ENCODE measurements at places on chromosomes 3 and 15.

- DNase-seq, result no peak
These were observed 1.4 kb upstream of the CPOX start for GRCh38 chr3:98594628-98595324.

- no peak for DNase-seq
These were observed 360.0 kb upstream of the PROK2 start for GRCh38 chr3:72144773-72145505.

DNA sequence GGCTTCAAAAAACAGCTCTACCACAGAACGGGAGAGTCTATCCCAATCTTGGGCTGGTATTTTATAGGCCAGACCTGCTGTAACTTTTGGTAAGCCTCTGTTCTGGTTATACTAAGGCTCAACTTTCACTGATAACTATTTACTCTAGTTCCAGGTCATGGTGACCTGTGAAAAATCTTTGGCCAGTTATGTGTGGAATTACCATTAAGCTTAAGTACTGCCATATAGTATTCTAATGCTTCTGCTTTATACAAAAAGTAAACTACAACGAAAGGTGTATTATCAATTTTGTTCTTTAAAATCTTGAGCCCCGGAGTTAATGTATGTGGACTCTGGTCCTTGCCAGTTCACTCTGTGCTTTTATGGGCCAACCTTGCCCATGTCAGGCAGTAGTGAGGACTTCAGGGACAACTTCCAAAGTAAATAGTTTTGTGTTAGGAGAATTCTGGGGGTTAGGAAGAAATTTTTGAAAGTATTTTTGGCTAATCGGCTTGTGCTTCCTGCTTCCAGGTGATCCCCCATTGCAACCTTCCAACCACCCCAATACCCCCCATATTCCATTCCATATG lies 6.4 kb downstream of the SIAH2 start:
- DNase-seq, result no peak

GRCh38 chr3:120072867-120073525 lies 21.3 kb downstream of the GSK3B start:
- no peak for DNase-seq

DNA sequence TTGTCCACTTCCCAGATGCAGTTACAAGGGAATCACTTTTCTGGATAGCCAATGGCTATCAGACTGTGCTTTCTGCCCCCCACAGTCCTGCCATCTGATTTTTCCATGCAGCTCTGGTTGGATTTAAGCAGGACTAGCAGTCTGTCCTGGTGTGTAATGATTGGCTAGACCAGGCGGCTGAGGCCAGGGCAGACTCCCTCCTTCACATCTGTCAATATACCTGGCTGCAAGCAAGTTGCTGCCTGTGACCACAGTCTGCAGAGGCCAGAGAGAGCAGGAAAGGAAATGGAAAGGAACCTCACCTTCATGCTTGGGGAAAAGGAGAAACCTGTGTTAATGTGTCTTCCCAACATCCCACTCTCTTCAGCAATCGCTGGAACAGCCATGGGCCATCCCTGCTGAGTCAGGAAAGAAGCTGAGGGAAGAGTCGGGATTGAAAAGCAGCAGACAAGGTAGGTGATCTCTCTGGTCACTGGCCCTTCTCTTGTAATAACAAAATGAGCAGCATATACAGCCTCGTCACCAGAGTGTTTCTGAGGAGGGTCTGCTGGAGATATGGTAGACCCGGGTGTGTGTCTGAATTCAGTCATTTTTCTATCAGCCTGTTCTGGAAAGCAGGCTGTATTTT lies 126.7 kb upstream of the PHLDB2 start:
- no peak for DNase-seq

DNA sequence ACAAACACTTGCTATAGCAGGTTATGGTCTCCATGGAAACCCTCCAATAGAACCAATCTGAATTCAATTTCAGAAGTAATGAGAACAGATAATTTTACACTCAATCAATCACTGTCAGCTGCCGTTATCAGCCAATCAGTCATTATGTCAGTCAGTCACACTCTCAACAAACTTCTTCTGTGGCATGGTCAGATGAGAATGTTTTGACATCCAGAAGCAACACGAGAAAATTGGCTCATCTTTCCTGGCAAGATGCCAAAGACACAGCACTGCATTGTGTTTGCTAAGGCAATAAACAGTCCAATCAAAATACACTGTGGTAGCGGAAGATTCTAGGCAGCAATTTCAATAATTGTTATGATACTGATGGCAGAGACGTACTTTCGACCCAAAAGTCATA lies 190.7 kb downstream of the RORA start:
- no peak for DNase-seq

- DNase-seq, result no peak
These were observed 30.4 kb upstream of the TMCO5A start for GRCh38 chr15:37903919-37904625.

- peak; percentile 13 for DNase-seq
These were observed 415.9 kb upstream of the KCNMB2 start for GRCh38 chr3:178120367-178120766.

- no peak for DNase-seq
These were observed 482.8 kb upstream of the NAALADL2 start for GRCh38 chr3:174376346-174376745.

- no peak for DNase-seq
These were observed 981.9 kb downstream of the FHIT start for GRCh38 chr3:60269377-60269776.

- DNase-seq, result no peak
These were observed 42.9 kb downstream of the ARNT2 start for GRCh38 chr15:80447077-80447476.

- no peak for DNase-seq
These were observed 138.8 kb downstream of the SMAD6 start for GRCh38 chr15:66840615-66841390.

GRCh38 chr15:70382009-70382749 lies 284.5 kb upstream of the TLE3 start:
- DNase-seq, result no peak

- DNase-seq, result no peak
These were observed 1021.0 kb upstream of the SEMA6D start for GRCh38 chr15:46696281-46696680.

DNA sequence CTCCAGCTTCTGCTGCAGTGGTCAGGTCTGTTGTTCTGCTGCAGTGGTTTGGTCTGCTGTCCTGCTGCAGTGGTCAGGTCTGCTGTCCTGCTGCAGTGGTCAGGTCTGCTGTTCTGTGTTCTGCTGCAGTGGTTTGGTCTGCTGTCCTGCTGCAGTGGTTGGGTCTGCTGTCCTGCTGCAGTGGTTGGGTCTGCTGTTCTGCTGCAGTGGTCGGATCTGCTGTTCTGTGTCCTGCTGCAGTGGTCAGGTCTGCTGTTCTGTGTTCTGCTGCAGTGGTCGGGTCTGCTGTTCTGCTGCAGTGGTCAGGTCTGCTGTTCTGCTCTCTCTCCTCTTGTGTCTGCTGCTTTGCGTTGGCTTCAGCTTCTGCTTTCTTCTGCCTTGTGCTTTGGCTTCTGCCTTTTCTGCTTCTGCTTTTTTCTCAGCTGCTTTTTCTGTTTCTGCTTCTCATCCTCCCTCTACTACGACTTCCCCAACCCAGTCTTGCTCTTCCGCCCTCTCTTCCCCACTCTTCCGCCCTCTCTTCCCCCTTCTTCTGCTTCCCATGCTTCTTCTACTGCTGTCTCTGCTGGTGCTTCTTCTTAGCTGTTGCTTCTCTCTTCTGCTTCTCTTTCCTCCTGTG lies 50.7 kb downstream of the FAM43A start:
- no peak for DNase-seq

DNA sequence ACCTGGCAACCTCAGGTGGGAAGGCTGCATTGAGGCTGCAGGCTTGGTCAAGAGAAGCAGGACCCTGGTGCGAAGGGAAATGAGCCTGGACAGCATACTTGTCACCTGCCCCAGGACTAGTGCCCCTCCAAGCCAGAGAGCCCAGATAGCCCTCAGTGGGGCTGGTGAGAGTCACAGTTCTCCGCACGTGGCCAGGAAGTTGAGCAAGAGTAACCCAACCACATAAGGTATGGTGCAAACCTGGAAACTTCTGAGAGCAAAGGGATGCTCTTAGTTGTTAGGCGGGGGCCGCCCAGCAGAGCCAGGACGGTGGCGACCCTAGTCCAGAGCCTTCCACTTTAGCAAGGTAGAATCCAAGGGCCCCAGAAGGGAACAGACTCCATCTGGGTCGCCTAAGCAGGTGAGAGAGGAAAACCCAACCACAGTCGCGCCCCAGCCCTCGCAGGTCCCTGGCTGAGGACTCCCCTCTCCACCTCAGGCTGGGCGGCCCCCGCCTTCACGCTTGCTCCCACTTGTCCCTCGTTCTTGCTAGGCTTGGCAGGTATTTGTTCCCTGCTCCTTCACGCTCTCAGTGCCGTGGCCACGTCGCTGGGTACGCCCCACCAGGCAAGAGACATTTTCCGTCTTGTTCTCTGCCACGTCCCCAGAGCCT lies 1.1 kb upstream of the VPS18 start:
- DNase-seq, result no peak

DNA sequence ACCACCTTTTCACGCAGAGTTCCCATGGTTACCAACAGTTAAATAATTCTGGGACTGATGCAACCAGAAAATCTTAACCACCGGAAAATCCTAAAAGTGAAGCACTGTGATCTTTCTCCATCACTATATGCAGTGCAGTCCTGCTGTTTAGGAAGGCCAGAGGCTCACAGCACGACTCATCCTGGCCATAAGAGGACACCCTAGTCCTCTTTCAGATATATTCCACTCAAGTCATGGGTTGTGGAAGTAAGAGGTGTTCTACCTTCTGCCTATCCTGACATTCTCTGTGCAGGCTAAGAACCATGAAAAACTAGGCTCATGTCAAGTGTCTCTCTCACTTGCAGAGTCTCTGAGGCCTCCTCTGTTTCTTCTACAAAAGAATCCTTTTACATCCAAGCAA lies 67.2 kb downstream of the DHX30 start:
- DNase-seq, result no peak

GRCh38 chr3:94026623-94027022 lies 1.8 kb downstream of the STX19 start:
- DNase-seq, result no peak

GRCh38 chr3:82743196-82743595 lies 981.8 kb upstream of the GBE1 start:
- DNase-seq, result no peak

- no peak for DNase-seq
These were observed 24.5 kb upstream of the MYRIP start for GRCh38 chr3:39784922-39785321.

DNA sequence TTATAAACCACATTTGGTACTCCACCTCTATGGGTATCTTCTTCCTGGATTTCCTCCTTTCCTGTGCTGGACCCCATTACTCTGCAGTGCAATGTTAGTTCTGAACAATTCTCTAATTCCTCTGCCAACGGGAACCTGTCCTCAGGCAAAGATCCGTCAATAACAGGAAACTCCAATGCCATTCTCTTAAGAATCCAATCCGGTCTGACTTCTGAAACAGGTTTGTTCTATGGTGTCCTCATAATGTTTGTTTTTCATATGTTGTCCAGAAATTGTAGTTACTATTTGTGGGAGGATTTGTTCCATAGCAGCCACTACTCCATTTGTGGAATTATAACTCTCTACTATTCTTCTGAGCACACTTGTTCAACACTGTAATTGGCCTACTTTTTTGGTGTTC lies 112.7 kb downstream of the TBL1XR1 start:
- DNase-seq, result no peak

- no peak for DNase-seq
These were observed 332.7 kb upstream of the LRRFIP2 start for GRCh38 chr3:37506956-37507535.

- no peak for DNase-seq
These were observed 176.1 kb downstream of the TBC1D2B start for GRCh38 chr15:77901251-77901881.

- no peak for DNase-seq
These were observed 1.4 kb upstream of the ROBO1 start for GRCh38 chr3:79769229-79769628.

DNA sequence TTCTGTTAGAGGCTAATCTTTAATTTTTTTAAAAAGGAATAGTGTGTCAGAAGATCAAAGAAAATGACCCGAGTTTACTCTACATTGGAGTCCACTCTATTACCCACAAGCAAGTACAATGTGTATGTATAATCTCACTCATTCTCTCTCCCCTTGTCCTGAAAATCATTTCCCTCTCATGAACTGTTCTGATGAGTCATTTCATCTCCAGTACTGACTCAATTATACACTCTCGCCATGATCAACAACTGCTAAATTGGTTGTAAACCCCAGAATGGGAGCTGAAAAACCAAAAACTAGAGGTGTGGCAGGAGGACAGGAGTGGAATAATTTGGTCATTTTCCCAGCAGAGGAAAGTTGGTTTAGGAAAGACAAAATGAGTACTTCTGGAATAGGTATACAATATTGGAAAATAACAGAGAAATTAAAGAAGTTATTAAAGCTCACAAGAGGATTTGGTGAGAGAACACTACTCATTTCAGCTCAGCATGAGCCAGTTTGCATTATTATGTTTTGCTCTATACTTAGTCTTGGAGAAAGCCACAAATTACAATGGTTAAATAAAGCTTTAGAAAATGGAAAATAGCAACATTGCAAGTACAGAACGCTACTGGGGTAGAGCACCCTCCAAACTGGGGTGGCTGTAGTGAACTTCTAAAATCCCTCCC lies 144.3 kb upstream of the PFN2 start:
- no peak for DNase-seq

DNA sequence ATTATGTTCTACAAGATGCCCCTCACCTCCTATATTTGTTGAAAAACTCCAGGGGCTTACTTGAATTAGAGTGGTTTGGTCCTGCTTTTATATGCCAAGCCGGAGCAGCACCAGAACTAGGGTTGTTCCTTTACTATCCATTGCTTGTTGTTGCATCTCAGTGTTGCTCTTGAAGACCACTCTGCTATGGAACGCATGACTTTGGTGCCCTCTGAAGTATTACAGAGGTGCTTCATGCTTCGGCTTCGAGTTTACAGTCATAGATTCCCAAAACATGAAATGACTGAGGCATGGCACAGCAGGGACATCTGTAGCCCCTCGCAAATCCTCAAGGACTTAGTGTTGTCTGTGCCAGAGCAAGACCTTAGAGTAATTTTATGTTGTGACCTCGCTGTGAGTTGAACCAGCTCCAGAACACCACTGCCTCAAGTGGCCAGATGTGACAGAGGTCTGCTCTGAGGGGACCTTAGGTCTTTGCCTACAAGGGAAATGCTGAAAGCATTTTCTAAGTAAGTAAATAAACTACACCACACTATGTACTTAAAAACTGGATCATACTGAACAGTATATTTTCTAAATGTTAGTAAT lies 67.2 kb upstream of the SIAH2 start:
- DNase-seq, result no peak
